ENCODE measurements at places on chromosomes 13 and 19.

GRCh38 chr13:112603641-112604225, 15.8 kb upstream of the TUBGCP3 start:
- DNase-seq, result peak; percentile 29

- DNase-seq, result no peak
Measured at GRCh38 chr13:44271915-44272341, 101.7 kb upstream of the SERP2 start.

GRCh38 chr19:56321989-56322440, 7.4 kb upstream of the ZSCAN5A start:
- DNase-seq, result no peak

- no peak for DNase-seq
Measured at GRCh38 chr19:46845959-46846459, 4.6 kb downstream of the AP2S1 start.

- no peak for DNase-seq
Measured at GRCh38 chr13:30111810-30112209, 195.5 kb downstream of the KATNAL1 start.

- no peak for DNase-seq
Measured at GRCh38 chr19:15213715-15214381, 13.1 kb upstream of the NOTCH3 start.

- DNase-seq, result no peak
Measured at GRCh38 chr13:79336966-79337365, 69.1 kb downstream of the RBM26 start.

GRCh38 chr13:47650209-47650608, 350.9 kb downstream of the SUCLA2 start:
- no peak for DNase-seq

- no peak for DNase-seq
Measured at GRCh38 chr19:58538257-58539168, 5.4 kb upstream of the TRIM28 start.

- DNase-seq, result no peak
Measured at GRCh38 chr13:110137680-110138009, 169.3 kb downstream of the COL4A1 start.

GRCh38 chr19:45113628-45114027, 20.6 kb downstream of the PPP1R37 start:
- no peak for DNase-seq

- no peak for DNase-seq
Measured at GRCh38 chr19:32176591-32176990, 168.8 kb upstream of the ZNF507 start.

DNA sequence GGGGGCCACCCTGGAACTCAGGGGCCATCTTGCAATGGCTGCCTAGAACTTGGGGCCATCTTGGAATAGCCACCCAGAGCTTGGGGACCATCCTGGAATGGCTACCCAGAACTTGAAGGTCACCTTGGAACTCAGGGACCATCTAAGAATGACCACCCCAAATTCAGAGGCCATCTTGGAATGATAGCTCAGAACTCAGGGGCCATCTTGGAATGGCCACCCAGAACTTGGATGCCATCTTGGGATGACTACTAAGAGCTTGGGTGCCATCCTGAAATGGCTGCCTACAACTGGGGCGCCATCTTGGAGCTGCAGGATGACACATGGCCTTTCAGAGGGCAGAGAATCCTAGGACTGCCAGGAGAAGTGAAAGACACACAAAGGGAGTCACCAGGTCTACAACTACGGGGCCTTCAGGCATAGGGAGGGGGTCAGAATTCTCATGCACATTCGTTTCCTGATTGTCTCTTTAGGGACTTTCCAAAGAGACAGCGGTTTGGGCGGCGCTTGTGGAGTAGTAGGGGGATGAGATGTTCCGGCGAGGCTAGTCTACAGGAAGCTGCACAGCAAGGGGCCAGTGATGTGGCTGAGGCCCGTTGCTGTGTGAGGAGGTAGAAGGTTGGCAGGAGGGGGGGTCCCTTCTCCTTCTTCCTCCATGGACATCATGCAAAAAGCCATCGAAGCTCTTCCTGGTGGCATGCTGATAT, 125.0 kb downstream of the IER2 start:
- DNase-seq, result no peak

- DNase-seq, result no peak
Measured at GRCh38 chr13:26255691-26256277, 1.9 kb downstream of the CDK8 start.

- no peak for DNase-seq
Measured at GRCh38 chr13:111663505-111663904, 343.1 kb downstream of the TEX29 start.

- DNase-seq, result peak; percentile 99
Measured at GRCh38 chr19:6610934-6611852, 20.2 kb upstream of the CD70 start.

GRCh38 chr19:1505012-1505411, 7.8 kb downstream of the ADAMTSL5 start:
- no peak for DNase-seq

GRCh38 chr13:91348906-91349435, 1.5 kb downstream of the MIR17HG start:
- DNase-seq, result peak; percentile 85

- DNase-seq, result no peak
Measured at GRCh38 chr13:33259296-33259695, 26.3 kb downstream of the STARD13 start.

DNA sequence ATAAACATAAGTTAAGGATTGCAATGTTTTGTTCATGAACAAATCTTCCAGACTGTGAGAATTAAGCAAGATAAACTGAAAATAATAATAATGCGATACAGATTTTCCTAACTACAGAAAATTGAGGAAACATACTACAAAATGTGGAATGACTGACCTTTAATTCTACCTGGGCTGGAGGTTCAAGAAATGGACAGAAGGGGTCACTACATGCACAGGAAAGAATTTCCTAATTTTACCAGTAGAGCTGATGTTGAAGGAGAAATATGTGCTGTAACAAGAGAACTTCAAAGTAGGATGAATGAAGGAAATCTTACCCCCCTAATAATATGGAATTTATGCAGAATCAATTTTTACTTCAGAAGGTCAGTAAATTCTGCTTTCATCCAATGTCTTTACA, 62.3 kb downstream of the ZNF627 start:
- no peak for DNase-seq

- DNase-seq, result peak; percentile 54
Measured at GRCh38 chr19:51687791-51688670, 5.1 kb upstream of the SPACA6 start.

DNA sequence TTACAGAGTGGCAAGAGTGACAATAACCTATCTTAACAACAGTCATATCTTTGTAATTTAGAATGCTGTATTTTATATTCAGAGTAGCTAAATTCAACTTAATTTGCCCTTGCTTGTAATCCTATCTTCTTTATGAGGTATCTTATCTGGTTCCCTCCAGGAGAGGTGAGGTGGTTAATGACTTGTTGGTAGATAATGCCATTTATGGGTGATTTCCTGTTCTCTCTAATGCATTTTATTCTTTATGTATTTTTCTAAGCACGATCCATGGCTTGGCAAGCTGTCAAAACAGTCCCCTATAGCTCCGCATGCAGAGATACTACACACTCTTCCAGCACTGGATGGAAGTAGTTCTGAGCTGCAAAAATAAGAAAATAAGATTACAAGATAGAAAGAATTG, 267.9 kb downstream of the LMO7 start:
- DNase-seq, result no peak

DNA sequence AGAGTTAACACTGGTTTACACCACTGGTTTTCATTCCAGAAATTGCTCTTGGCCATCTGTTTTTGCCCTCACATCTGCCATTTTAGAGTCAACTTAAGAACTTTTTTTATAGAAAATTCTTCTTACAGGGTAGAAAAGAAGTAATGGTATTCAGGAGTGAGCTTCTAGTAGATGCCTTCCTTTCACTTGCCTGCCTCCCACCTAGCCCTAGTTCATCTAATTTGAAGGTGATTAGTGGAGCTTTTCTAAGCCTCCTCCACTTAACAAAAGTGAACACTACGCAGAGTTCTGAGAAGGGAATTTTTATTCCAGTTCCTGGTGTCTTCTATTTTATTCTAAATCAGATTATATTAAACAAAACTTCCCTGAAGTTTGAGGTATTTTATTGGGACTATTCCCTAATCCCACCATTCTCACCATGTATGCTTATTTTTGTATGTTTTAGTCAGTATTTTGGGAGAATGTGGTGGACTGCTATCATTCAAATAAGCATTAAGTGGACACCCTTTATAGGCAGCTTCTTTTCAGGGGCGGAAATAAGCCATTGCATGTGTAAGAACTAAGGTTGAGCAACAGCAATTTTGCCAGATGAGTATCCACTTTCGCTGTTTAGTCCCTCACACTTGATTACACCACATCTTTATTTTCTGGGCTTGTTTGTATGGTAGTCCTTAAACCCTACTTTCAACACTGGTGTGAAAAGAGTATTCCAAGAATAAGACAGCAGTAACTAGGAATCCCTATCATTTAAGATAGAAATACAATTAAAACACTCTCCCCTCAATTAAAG, 156.9 kb downstream of the ENOX1 start:
- DNase-seq, result no peak

DNA sequence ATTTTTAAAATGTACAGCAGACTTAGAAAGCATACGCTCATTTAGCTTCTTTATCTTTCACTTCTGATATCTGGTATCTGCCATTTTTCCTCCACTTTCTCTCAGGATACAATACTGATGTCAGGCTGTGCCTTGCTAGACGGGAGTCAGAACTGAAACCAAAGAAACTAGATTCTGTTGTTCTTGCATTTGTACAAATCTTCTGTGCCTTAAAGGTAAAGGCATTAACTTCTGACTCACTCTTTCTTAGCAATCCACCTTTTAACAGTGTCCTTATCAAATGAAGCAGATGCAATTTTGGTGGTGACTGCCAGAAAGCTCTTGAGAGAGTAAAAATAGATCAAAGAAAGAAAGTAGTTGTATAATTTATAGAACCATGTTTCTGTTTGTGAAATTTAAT, 370.4 kb downstream of the PCDH20 start:
- DNase-seq, result no peak
